Activated naive CD4-positive, alpha-beta T cell (primary cell): ENCODE measurements at places on chromosomes 12 and 14.

DNA sequence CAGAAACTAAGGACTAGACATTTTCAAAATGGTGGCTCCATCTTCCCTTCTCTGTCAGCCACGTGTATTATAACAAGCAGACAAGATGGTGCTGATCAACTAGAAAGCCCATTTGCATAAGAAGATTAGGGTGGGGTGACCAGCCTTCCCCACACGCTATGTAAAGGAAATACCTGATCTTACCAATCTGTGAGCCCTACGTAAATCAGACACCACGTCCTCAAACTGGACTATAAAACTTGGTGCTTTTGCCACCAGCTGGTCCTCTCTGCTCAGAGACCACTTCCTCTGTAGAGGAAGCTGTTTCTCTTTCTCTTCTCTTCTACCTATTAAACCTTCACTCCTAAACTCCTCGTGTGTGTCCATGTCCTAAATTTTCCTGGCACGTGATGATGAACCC lies 101.1 kb upstream of the PLEKHG7 start:
- no peak for DNase-seq

- DNase-seq = no peak
Observed at GRCh38 chr14:94998685-94999084, 158.6 kb downstream of the DICER1 start.

DNA sequence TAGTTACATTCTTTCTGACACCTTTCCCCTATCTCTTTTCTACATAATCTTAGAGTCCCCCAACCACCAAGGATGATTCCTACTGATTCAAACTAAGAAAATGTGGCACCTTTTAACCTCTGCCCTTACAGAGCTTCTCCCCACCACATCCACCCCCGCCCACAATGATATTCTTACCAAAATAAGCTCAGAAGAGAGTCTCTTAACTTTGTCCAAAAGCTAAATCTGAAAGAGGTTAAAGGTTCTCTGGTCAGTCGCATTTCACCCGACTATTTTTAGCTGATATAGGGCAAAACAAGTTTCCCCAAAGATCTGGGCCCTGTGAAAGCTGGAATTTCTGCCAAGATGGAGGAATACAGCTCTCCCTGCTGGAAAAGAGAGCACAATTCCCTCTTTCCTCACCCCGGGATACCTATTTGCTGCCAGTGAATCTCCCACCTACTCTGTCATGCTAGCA lies 128.6 kb downstream of the ZFP36L1 start:
- DNase-seq = no peak

DNA sequence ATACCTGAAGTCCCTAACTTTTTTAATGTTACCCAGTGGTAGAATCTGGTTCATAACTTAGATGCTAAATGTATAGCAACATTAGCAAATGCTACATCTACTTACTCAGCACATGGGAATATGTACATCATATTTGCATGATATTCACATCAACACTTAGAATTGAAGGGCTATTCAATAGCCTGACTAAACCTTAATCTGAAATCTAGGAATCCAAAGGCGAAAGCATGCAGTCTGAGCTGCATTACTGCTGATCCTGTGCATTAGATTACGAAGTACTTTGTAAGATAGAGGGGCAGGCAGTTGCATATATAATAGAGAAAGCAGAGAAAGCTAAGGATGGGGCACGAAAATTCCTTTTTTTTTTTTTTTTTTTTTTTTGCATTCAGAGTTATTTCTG lies 40.4 kb downstream of the SLC38A4 start:
- DNase-seq = no peak

GRCh38 chr14:84991021-84991420 lies 538.9 kb upstream of the FLRT2 start:
- no peak for DNase-seq

DNA sequence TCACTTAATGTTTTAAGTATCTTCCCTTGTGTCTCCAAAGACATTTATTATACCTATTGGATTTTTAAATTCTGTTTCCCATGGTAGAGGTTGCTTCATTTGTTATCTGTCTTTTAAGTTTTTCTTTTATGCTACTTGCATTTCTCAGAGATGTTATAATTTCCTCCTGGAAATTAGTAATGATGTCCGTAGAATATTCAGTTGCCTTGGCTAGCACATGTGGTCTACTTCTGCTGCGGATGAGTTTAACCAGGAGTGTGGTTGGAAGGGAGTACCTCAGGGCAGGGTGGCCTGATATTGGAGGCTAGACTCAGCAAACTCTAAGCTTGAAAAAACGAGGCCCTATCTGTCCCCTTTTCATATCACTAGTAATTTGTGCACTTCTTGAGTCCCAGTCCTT lies 8.8 kb upstream of the EVL start:
- DNase-seq = no peak

- DNase-seq = no peak
Observed at GRCh38 chr12:98127336-98127679, 388.1 kb upstream of the TMPO start.

DNA sequence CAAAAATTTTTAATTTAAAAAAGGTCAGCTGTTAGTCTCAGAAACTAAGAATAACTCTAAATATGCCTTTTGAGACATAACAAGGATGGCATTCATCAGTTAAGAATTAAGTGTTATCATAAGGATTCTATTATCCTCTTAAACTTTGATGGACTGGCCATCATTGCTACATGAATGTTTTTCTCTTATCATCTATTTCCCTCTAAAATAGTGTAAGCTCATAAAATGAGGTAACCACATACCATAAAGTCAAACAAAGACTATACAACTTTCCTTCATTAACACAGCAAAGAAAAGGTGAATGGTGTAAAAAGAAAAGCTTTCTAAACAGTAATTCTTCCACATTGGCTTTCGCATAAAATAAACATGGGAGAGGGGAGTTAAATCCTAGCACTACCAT lies 41.1 kb downstream of the TMTC1 start:
- no peak for DNase-seq

GRCh38 chr14:44271637-44272036 lies 235.4 kb downstream of the FSCB start:
- DNase-seq = no peak

- no peak for DNase-seq
Observed at GRCh38 chr14:97408937-97409815, 612.0 kb downstream of the VRK1 start.

DNA sequence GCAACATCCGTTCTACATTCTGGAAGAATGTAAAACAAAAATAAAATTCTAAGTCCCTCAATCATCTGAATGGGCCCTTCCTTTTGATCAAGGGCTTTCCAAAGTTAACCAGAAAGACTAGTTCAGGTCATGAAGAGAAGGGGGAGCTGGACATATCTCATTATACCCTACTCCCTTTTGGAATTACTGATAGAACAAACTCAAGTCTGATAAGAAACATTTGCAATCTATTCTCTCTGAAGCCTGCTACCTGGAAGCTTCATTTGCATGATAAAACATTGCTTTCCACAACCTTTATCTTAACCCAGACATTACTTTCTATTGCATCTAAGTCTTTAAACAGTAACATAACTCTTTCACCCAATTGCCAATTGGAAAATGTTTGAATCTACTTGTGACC lies 8.3 kb upstream of the ACSM4 start:
- no peak for DNase-seq

GRCh38 chr14:24436355-24437019 lies 6.1 kb downstream of the SDR39U1 start:
- DNase-seq = no peak
